ENCODE measurements at places on chromosomes 12 and 14.

GRCh38 chr12:6854036-6854435 is 2.1 kb downstream of the USP5 start:
- DNase-seq: no peak

DNA sequence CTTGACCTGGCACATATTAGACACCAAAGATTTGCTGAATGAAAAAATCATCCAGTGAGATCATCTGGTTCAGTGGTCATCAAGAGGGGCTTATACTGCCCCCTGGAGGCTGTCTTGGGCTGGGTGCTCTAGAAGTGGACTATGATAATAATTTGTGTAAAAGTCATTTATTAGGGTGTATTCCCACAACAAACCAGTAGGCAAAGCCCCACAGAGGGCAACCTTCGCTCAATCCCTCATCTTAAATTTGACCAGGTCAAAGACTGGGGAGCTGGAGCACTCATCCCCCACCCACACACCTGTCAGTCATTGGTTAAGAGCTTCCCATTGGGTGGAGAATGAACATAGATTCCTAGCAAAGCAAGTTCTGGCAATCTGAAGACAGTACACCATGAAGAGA is 20.0 kb upstream of the FICD start:
- DNase-seq: peak; percentile 24

DNA sequence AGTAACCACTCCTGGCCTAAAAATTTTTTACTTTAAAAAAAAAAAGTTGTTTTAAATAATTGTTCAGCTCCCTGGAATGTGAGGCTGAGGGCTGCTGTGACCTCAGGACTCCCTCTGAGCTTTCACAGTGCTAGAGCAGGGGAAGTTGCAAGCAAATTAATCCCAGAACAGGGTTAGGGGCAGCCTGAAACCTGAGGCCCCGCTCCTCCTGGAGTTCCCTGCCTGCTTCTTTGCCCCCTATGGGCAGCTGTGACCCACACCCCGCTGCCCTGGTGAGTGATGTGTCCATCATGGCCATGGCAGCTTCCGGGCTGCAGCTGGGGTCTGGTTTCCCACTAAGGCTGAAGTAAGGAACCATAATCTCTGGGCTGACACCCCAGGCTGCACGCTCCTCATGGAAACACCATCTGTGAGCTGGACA is 9.5 kb downstream of the RITA1 start:
- no peak for DNase-seq

- DNase-seq: peak; percentile 9
Measured at GRCh38 chr14:65179918-65180724, 77.8 kb upstream of the MAX start.

DNA sequence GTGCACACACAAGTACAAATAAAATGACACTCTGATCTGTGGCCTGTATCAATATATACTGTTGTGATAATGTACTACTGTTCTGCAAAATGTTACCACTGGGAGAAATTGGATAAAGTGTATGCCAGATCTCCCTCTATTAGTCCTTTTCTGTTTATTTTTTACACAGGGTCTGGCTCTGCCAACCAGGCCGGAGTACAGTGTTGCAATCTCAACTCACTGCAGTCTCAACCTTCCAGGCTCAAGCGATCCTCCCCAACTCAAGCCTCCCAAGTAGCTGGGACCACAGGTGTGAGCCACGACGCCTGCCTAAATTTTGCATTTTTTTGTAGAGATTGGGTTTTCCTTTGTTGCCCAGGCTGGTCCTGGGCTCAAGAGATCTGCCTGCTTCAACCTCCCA is 1.9 kb downstream of the NT5DC3 start:
- DNase-seq: no peak

GRCh38 chr14:62029569-62029924 is 267.3 kb downstream of the SNAPC1 start:
- no peak for DNase-seq

- DNase-seq: no peak
Measured at GRCh38 chr14:104115691-104116287, 22.6 kb upstream of the KIF26A start.

DNA sequence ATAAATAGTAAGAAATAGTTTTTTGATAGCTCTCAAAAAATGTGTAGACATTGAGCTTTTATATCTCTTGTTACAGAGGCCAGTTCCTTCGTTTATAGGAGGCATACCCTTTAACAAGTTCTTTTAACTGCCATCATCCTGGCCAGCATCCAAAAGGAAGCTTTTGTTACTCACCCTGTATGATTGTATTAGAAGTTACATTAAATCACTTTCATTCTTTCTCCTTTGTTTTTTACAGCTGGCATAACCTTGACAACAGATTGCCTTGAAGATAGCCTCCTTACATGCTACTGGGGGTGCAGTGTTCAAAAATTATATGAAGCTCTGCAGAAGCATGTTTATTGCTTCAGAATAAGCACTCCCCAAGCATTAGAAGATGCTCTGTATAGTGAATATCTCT is 20.1 kb downstream of the CGRRF1 start:
- no peak for DNase-seq

DNA sequence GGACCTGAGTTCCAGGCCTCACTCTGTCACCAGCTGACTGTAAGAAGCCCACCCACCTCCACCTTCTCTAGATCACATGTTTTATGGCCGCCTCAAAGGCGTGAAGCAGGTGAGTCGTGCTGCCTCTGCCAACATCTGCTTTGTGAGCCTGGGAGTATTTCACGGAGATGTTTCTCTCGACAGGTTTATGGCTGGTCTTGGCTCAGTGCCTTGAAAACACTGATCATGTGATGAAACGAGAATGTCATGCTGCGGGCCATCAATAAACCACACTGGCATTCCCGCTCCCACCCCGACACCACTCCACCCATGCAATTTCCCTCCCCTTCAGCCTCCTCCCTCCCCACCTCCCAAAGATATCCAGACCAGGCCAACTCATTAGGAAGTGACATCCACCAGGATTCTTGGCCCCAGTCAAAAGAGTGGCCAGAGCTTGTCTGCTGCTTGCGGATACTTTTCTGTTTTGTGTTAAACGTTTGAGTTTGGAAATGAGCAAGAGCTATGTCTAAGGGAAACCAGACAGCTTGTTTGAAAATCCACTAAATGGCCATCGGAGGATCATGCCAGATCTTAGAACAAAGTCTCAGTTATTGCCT is 53.8 kb upstream of the NTF3 start:
- no peak for DNase-seq

GRCh38 chr12:40644708-40645107 is 47.5 kb upstream of the CNTN1 start:
- DNase-seq: no peak

DNA sequence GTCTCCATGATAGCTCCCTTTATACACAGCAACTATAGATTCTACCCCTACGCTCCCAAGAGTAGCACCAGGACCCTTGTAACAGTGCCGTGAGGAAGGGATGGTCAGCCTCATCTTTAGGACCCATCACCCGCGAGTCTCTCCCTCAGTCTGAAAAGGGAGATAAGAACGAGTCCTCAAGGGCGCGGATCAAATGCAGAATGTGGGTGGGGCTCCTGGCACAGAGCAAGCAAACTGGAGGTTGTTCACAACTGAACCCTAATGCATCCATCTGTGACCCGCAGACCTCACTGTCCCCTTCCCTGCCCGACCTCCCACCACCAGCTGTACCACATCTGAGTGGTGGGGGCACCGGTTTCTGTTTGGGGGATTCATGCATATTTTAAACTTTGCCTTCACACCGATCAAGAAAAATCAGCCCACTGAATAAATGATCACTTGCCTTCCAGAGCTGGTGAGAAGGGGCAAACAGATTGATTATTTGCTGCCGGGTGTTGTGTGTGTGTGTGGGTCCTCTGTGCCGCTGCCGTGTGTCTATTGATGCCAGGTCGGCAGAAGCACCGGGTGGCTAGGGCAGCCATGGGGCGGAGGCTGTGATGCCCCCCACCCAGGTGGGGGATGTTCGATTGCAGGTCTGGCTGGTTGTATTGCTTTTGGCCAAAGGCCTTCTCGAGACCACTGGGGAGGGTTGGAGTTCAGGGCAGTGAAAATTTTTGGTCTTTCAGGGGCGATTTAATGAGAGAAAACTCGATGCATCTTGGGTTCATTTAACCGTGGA is 35.7 kb upstream of the BEGAIN start:
- no peak for DNase-seq

DNA sequence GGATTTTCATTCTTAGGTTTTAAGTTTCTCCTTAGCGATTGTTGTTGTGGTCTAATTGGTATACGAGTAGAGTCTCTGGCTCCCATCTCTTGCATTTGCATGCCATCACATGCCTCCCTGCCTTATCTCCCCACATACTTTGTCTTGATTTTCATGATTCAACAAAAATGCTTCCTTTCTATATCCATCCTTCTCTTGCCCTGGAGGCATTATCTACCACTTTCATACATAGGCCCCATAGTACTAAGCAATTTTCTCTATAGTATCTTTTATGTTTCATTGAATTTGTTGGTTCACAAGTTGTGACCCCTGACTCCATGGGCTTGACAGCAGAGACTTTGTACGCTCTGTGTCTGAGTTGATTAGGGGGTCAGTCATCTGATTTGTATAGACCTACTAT is 226.1 kb downstream of the ACSS3 start:
- no peak for DNase-seq

DNA sequence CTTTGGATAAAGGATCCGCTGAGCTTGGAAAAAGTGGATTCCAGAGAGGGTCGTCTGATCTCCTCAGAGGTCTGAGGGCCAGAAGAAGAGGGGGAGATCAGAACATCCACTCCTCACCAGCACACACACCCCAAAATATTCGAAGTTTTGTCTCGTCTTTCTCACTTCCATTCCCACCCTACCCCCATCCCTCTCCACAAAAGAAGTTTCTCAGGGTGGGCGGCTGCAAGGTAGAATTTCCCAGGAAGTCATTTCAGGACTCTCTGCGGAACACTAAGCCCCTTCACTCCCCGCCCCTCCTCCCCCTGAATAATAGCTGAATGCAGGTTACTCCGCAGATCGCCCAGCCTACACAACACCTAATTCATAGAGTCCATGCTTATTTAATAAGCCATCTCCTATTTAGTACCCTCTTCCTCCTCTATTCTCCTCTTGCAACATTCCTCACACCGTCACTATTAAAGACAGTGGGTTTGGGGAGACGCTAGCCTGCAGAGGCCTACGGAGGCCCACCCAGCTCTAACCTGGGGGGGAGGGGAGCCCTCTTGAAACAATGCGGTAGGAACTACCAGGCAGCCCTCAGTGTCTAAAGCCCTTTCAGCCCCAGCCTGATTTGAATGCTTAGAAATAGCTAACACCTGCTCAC is 649 bp upstream of the SALL2 start:
- no peak for DNase-seq

DNA sequence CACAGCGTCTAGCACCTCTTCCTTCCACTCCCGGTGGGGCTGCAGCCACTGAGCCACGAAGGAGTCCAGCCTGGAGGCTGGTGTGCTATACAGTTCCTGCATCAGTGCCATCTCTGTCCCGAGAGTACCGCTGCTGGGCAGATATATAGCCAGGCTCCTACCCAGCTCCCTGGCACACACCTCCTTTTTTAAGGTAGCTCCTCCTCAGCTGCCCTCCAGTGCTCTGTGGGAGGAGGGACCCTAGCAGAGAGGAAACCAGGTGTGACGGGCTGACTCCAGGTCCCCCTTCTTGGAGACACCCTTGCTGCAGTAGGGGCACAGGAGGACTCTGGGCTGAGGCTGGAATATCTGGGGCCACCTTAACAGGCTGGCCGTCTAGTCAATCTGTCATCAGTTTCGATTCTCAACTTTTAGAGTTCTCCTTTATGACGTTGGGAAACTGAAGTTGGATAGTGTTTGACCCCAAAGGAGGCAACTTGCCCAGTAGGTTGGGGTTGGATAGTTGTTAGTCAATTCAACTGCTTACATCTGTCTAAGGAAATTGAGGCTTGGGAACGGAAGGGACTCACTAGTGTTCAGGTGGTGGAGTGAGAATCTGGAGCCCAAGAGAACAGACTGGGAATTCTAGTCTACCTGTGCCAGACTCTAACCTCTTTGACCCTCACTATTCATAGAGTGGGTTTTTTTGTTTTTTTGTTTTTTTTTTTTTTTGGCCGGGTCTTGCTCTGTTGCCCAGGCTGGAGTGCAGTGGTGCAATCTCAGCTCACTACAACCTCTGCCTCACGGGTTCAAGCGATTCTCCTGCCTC is at the start of gene OASL:
TSS of gene OASL (minus strand) at position 386 of the 808 bp plus-strand sequence. CDS start at position 111, 275 bp downstream.
- DNase-seq: peak; percentile 87

Data from CD4-positive, alpha-beta T cell treated with Interleukin-4 for 1 hour (primary cell).